ENCODE measurements at places on chromosomes 4 and X. TPM values are rescaled to one million over a fixed set of nuclear protein-coding genes. Genes with fewer than 3 reads are reported as not detected.

The TASL gene
- total RNA-seq = 1.7 TPM

The PCSK1N gene
- 1.4 TPM for total RNA-seq

The RNF4 gene
- 94.6 TPM for total RNA-seq

The TCEAL9 gene
- total RNA-seq = 6.8 TPM

The USP17L19 gene
- total RNA-seq = not detected

The MAGEA4 gene
- not detected for total RNA-seq

The NOX1 gene
- not detected for total RNA-seq
